ENCODE measurements at places on chromosomes 1 and 21.

DNA sequence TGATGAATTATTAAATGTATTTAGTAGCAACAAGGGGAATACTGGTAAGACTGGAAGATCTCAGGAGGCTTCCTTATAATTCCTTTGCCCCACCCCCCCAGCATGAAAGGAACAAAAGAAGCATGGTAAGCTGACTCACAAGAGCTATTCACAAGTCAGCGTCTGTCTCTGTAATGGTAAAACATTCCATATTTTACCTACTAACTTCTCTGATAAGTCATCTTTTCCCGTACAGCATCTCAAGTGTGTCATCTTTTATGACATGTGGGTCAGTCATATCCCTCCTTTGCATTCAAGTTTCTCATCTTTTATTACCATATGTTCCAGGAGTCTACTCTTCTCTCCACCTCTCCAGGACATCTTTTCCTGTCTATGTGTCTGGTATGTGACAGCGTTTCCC is 241.3 kb downstream of the PLA2G4A start:
- no peak for DNase-seq

DNA sequence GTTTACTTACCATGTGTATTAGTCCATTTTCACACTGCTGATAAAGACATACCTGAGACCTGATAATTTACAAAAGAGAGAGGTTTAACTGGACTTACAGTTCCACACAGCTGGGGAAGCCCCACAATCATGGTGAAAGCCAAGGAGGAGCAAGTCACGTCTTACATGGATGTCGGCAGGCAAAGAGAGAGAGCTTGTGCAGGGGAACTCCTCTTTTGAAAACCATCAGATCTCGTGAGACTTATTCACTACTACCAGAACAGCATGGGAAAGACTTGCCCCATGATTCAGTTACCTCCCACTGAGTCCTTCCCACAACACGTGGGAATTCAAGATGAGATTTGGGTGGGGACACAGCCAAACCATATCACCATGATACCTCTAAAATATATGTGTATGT is 39.3 kb upstream of the ERRFI1 start:
- peak; percentile 41 for DNase-seq

GRCh38 chr1:15983275-15983674 is 7.4 kb upstream of the ZBTB17 start:
- no peak for DNase-seq

- DNase-seq = peak; percentile 17
Measured at GRCh38 chr1:45644661-45645060, 20.8 kb upstream of the CCDC17 start.

GRCh38 chr1:20615946-20616846 is 17.1 kb upstream of the PINK1 start:
- DNase-seq = no peak

- DNase-seq = no peak
Measured at GRCh38 chr1:43107664-43108063, 64.4 kb downstream of the EBNA1BP2 start.

- DNase-seq = peak; percentile 81
Measured at GRCh38 chr1:174968750-174969244, 30.9 kb upstream of the CACYBP start.

DNA sequence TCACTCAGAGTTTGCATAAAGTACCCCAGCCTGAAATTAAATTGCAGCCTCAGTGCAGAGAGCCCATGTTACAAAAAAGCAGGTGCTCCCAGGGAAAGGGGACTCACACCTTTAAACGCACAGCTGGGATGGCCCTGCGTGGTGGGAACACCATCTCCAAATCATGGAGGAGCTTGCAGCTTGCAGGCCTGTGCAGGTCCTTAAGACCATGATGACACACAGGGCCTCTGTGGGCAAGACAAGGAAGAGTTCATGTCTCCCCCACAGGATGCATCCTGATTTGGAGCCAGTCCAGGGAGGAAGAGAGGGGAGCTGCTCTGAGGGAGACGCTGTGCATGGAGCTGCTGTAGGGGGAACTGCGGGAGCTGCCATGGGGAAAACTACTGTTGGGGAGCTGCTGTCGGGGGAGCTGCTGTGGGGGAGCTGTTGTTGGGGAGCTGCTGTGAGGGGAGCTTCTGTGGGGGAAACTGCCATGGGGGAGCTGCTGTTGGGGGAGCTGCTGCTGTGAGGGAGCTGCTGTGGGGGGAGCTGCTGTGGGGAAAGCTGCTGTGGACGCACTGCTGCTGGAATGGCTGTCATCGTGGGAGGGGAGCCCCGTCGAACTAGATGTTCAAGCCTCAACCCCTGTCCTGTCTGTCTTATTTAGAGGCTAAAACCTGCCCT is 113.9 kb downstream of the MATN1 start:
- DNase-seq = no peak

GRCh38 chr1:224430511-224431113 is 4.0 kb downstream of the WDR26 start:
- peak; percentile 76 for DNase-seq

DNA sequence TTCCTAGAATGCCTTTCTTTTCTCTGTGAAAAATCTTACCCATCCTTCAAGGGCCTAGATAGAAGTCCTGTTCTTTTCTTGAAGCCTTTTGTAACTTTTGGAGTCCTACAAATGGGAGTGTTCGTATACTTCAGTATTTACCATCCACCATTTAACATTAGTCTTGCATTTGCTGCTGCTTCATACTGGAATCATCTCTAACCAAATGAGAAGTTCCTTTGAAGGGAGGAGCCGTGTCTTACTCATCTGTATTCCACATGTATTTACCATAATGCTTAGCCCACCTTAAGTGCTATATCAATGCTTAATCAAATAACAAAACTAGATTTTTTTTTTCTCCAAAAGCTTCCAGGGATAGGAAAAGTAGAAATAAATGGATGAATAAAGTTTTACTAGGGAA is 7.1 kb downstream of the PRDX6 start:
- no peak for DNase-seq

- DNase-seq = no peak
Measured at GRCh38 chr1:151158751-151159251, 2.4 kb downstream of the TNFAIP8L2 start.

GRCh38 chr1:234611847-234612351 is 1.9 kb upstream of the IRF2BP2 start:
- peak; percentile 33 for DNase-seq

DNA sequence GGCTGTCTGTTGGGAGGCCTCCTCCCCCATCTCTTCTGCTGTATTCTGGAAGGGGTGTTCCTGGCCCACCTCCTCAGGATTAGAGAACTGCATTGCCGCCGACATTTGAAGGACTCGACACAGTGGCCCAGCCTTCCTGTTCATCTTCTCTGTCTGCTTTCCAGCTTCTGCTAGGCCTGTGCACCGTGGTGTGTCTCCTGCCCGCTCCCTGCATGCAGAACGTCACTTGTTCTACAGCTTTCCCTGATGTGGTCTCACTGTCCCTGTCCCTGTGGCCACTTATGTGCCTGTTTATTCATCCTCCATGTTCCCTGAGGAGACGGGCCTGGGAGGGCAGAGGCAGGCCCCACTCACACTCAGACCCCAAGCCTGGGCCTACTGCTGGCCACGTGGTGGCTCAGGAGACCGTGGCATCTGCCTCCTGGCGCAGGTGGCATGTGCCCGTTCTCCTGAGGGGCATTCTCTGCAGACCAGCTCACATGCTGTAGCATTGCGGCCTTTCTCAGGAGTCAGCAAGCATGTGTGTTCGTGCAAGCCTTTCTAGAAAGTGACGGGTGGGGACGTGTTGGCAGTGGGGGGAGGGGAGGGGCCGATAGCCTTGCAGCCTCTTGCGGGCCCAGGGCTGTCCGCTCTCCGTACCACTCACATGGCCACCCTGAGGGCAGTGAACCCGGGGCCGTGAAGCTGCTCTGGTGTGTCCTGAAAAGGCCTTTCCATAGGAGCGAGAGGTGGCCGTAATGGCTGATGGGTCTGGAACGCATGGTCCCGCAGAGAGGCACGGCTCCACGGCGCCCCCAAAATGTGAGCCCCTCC is 35.9 kb downstream of the POFUT2 start:
- no peak for DNase-seq

- no peak for DNase-seq
Measured at GRCh38 chr1:64111787-64112186, 91.6 kb upstream of the UBE2U start.

- DNase-seq = no peak
Measured at GRCh38 chr1:34089731-34090130, 75.3 kb downstream of the CSMD2 start.

Measured in inflammatory macrophage treated with lipopolysaccharide for 1 hour (primary cell).